ENCODE measurements at places on chromosomes 2 and 18. TPM values are rescaled to one million over a fixed set of nuclear protein-coding genes. Genes with fewer than 3 reads are reported as not detected.
A peak's percentile ranks its signal among the peaks of the same experiment; 100 is the strongest.

DNA sequence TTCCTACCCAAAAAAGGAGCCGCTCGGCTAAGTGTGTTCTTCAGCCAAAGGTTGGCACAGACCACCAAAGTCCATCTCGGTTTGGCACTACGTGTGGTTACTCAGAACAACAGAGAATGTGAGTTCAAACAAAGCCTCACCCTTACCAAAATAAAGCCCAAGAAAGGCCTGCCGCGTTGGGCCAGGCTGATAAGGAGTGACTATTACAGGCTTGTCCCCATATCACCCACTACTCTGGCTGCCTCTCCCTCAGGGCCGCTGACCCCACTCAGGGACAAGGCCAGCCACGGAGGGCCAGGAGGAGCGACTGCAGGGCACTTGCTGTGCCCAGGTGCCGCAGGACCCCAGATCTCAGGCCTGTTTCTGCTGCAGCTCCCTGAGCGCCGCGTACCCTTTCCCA lies 13.8 kb downstream of the HS1BP3 start:
- DNase-seq, result peak; percentile 70

DNA sequence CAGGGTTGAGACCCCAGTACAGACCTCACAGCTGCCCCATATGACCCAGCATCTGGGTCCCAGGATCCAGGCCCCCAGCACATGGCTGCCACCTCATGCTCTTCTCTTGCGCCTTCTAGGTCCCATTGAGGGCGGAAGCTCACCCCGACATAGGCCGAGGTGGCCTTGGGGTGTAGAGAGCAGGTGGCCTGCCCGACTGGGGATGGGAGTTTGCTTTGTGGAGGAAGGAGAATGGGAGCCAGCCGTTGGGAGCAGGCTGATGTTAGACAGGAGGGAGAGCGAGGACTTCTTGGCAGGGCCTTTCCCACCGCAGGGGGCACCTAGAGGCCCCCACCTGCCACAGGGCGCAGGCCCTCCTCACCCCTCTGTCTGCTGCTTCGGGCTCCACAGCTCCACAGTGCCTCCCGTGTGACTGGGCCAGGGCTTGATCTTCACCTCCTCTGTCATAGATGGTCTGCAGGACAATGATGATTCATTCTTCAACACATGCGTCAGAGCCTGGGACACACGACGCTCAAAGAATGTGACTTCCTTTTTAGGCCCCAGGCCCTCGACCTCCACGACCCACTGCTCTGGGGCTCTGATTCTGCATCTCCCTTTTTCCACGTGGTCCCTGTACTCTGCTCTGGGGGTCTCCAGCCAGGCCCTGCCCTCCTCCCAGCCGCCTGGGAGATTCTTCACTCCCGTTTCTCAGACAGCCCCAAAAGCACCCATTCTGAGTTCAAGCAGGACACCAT lies 86.6 kb upstream of the ODC1 start:
- DNase-seq, result peak; percentile 10

- no peak for DNase-seq
These were observed 248.0 kb downstream of the TCF4 start for GRCh38 chr18:55339990-55340389.

DNA sequence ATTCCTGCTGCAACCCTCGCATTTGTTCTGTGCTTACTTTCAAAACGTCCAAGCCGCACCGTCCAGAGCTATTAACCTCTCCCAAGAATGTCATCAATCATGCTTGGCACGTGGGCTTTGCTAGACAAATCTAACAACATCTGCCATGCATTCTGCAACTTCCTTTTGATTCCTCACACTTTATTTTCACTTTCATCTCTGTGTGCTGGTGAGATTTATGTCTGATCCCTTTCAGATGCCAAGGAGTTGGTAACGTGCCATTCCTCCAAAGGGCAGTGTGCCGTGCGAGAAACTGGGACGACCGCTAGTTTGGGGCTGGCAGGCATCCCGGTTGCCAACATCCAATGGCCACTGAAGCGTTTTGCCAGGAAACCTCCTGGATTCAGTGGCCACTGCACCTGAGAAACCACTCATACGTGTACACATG lies 230.0 kb upstream of the PARD3B start:
- no peak for DNase-seq

- DNase-seq, result no peak
These were observed 340.1 kb downstream of the ZNF804A start for GRCh38 chr2:184938221-184938985.

DNA sequence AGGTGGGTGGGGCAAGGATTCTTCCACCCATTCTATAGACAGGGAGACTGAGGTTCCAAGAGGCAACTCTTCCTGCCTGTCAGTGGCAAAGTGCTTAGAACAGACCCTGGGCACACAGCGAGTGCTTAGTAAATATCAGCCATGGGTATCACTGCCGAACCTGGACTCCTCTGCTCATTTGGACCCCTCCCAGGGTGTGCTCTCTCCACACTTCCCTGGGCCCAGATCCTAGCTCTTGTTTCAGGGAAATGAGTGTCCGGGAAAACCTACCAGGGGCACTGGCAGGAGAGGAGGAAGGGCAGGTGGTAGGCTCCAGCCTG lies 136.3 kb downstream of the CYP26B1 start:
- no peak for DNase-seq

- peak; percentile 21 for DNase-seq
These were observed 34.3 kb downstream of the KIF1A start for GRCh38 chr2:240785424-240786335.

GRCh38 chr2:230326453-230327417 lies at the start of gene SP140L:
Gene SP140L, plus strand, starts transcription at chr2:230327193. Its CDS starts 77 bp downstream, at chr2:230327270.
- DNase-seq, result peak; percentile 83

GRCh38 chr2:20423359-20423758 lies 23.5 kb upstream of the RHOB start:
- no peak for DNase-seq

- DNase-seq, result no peak
These were observed 10.8 kb downstream of the IWS1 start for GRCh38 chr2:127515383-127515915.

DNA sequence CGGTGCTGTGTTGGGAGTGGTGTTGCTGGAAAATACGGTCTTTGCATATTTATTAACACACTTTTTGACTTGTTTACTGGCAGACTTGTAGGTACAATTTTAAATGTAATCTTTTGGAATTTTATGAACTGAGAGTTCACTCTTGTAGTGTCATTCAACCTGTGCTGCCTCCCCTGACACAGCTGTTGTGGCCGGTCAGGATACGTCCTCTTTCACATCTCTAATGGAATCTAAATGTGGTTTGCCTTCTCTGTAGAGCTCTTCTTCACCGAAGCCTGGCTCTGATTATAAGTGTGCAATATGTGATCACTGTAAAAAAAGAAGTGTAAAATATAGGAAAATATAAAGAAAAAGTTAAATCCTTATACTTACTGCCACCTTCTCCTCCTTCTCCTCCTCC lies 94.7 kb downstream of the MAP4K4 start:
- DNase-seq, result no peak

DNA sequence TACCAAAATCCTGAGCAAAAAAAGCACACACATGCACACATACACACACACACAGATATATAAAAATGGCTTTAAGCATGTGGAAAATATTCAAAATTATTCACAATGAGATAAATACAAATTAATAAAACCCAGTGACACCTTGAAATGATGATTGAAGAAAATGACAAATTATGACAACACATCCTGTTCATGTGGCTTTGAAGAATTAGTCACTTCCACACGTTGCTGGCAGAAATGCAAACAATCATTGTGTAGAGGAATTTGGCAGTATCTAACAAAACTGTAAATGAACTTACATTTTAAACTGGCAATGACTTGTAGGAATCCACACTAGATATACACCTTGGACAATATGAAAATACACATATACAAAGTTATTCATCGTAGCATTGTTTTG lies 95.8 kb upstream of the RGPD4 start:
- no peak for DNase-seq

- no peak for DNase-seq
These were observed 91.6 kb upstream of the RMP24 start for GRCh38 chr18:35880788-35881455.

DNA sequence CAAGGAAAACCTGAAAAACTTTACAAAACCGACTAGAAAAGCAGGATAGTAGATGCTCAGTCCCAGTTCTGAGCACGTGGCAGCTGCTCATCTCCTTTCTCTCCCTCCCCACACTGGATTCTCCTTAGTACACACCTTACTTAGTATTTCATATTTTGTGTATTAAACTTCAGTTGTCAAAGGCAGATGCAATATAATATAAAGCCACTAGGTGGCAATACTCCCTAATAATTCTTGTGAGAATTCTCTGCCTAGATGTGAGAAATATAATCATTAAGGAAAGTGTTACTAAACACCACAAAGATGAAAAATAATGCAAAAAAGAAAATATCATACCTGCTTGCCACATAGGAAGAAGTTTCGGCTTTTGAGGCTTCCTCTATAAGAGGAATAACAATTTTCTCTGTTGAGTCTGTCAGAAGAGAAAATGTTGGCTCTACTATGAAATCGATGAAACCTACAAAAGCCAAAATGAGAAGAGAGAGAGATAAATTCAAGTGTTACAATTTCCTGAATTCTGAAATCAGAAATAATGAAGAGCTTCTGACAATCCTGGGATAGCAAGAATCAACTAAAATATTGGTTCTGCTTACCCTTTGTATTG lies 200.6 kb downstream of the PPP1R1C start:
- DNase-seq, result no peak

GRCh38 chr2:128746356-128746755 lies 427.7 kb upstream of the HS6ST1 start:
- DNase-seq, result no peak

GRCh38 chr2:42725657-42726056 lies 38.3 kb downstream of the OXER1 start:
- DNase-seq, result no peak

DNA sequence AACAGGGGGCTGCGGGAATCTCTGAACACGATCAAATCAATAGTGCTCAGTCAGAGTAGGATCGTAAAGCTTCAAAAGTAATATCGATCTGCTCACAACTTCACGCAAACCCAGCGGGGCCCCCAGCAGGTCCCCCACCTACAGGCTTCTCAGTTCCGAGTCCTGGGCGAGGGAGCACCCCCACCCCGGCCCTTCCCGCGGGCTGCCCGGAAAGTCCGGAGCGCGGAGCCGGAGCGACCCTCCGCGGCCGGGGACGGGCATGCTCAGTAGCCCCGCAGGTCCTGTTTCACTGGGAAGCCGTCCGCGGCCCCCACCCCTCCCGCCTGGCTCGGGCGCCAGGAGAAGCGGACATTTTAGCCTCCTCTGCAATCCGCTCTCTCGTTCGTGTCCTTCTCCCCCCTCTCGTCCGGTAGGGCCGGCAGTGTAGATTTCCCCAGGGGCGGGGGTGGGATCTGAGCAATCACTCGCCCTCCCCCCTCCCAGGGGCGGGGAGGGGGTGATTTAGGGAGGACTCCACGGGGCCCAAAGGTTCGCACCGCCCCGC lies 3.3 kb upstream of the SPRED2 start:
- DNase-seq, result peak; percentile 93

GRCh38 chr2:74849228-74849892 lies 15.4 kb downstream of the HK2 start:
- peak; percentile 60 for DNase-seq

GRCh38 chr2:148914463-148914862 lies 39.4 kb downstream of the KIF5C start:
- no peak for DNase-seq

GRCh38 chr18:12046046-12046750 lies 47.4 kb upstream of the ANKRD62 start:
- DNase-seq, result no peak

- DNase-seq, result no peak
These were observed 75.9 kb upstream of the LCLAT1 start for GRCh38 chr2:30371028-30371689.

DNA sequence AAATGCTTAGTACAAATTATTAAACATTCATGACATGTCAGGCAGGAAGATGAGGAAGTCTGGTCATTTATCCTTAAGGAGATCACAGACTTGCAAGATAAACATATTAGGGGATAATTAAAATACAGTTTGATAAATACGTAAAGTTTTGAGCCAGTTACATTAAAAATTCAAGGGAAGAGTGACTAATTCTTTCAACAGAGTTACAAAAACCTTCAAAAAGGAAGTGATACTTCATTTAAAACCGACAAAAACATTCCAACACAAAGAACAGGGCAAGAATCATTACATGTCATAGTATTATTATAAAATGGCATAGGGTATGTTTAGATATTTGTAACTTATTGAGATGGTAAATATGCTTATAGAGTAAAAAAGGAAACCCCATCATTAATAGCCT lies 636.0 kb downstream of the NR4A2 start:
- DNase-seq, result no peak

GRCh38 chr2:213306316-213306942 lies 22.2 kb downstream of the SPAG16 start:
- DNase-seq, result peak; percentile 37

DNA sequence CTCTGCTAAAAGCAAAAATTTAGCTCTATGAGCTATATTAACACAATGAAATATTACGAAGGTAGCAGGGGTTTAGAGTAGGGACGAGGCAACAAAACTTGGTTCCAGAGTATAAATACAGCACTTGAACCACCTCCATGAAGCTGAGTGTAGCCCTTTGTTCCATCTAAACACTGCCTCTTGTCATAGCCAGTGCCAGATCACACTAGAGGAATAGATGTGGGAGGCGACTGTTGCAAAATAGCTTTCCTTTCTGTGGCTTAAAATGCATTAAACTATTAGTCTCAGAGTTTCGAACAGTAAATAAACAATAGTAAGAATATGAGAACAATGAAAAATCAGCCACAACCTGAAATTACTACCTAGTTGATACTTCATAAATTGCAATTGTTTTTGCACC lies 29.8 kb downstream of the PIEZO2 start:
- DNase-seq, result no peak

- DNase-seq, result no peak
These were observed 441.7 kb downstream of the RNF144A start for GRCh38 chr2:7358865-7359447.

- no peak for DNase-seq
These were observed 273.0 kb upstream of the ID2 start for GRCh38 chr2:8408560-8409460.

GRCh38 chr2:58432491-58433170 lies 191.5 kb upstream of the FANCL start:
- no peak for DNase-seq

DNA sequence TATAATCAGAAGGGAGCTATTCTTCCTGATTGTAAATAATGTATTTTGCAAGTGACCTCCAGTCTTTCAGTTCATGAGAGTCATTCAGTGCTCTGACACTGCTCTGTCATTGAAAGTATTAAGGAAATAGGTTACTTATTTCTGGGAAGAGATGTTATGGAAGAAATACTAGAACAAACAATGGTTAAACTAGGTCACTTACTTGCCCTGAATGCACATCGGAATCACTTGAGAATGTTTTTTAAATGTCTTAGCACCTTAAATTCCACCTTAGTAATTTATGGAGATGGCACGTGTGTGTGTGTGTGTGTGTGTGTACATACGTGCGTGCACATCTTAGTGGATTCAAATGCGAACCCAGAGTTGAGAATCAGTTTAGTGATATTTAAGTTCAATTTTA lies 126.6 kb upstream of the KCNH7 start:
- DNase-seq, result no peak

The CCBE1 gene
- 0.92 TPM for total RNA-seq

The CYTIP gene
- total RNA-seq, result 1.2 TPM

The SERPINB5 gene
- total RNA-seq, result not detected

The PLEK gene
- total RNA-seq, result 4.1 TPM

The SLC5A7 gene
- 0.07 TPM for total RNA-seq

The FBXO41 gene
- total RNA-seq, result 0.69 TPM

The MAP2 gene
- total RNA-seq, result 3.4 TPM

The NEU2 gene
- not detected for total RNA-seq

The ADCY3 gene
- 14.6 TPM for total RNA-seq

All from left ventricle myocardium superior (tissue), 1 donor.